ENCODE measurements at places on chromosomes 7 and 10. TPM values are rescaled to one million over a fixed set of nuclear protein-coding genes. Genes with fewer than 3 reads are reported as not detected.

The TFPI2 gene
- total RNA-seq = 166 TPM

The NPSR1 gene
- not detected for total RNA-seq

The AKR1D1 gene
- total RNA-seq = not detected

The BTBD16 gene
- total RNA-seq = not detected

The FZD1 gene
- 31.7 TPM for total RNA-seq
